ENCODE measurements at places on chromosomes 2 and 18. TPM values are rescaled to one million over a fixed set of nuclear protein-coding genes. Genes with fewer than 3 reads are reported as not detected.

MYO7B gene
- total RNA-seq: 6.1 TPM

TMEM247 gene
- total RNA-seq: not detected

ADGRF3 gene
- 0.07 TPM for total RNA-seq

DNA sequence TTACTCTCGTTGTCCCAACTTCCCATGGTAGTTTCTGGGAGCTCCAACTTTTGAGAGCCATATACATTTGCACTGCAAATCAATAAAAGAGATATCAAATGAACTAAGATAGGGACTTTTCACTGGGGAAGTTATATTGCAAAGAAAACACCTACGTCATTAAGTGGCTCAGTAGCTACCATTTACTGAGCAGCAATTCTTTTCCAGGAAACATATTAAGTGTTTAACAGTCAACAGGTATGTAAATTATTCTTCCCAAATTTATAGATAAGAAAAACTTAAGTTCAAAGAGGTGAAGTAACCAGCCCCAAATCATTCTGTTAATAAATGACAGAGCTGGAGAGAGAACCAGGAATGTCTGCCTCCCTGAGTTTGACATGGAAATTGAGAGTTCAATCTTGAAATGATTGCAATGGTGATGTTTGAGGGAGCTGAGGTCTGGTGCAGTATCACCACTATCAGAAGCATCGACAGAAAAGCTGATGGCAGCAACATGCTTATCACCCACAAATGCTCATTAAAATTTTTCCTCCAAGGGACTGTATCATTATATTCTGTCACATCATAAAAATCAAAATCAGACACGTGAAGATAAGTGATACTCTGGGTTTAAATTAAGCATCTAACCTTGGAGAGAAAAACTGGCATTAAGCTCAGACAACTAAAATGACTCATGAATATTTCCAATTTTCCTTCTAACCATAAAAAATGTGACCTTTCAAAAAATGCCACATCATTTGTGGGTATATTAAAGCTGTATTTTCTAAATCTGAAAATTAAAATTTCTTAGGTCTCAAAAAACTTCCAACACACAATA, 43.4 kb downstream of the GAREM1 start:
- DNase-seq: no peak

GRCh38 chr2:26683583-26683982, 8.9 kb upstream of the KCNK3 start:
- DNase-seq: no peak

DNA sequence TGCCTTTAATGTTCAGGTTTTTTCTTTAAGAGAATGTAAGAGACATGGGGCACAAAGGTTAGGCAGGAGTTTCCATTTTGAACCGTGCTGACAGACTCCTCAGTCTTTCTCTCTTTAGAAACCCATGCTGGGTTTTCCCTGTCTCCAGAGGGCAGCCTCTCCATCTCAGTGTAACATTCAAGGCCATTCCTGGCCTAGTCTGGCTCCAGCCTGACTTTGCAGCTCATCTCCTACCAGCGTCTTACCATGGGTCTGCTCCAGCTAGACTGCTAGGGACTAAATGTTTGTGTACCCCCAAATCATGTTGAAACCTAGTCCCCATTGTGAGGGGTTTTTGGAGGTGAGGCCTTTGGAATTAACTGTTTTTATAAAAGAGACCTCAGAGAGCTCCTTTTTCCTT, 9.8 kb upstream of the CLIP4 start:
- no peak for DNase-seq

GRCh38 chr18:78309924-78310323, 669.7 kb upstream of the SALL3 start:
- no peak for DNase-seq

DNA sequence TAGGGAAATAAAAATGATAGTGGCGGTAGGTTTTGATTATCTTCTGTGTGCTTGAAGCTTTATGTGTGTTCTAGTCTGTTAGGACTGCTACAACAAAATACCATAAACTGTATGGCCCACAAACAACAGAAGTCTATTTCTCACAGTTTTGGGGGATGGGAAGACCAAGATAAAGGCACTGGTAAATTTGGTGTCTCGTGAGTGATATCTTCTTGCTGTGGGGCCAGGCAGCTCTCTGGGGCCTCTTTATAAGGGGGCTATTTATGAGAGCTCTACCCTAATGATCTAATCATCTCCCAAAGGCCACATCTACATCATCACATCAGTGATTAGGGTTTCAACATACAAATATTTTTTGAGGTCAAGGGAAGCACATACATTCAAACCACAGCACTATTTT, 86.8 kb upstream of the SPHKAP start:
- no peak for DNase-seq

DNA sequence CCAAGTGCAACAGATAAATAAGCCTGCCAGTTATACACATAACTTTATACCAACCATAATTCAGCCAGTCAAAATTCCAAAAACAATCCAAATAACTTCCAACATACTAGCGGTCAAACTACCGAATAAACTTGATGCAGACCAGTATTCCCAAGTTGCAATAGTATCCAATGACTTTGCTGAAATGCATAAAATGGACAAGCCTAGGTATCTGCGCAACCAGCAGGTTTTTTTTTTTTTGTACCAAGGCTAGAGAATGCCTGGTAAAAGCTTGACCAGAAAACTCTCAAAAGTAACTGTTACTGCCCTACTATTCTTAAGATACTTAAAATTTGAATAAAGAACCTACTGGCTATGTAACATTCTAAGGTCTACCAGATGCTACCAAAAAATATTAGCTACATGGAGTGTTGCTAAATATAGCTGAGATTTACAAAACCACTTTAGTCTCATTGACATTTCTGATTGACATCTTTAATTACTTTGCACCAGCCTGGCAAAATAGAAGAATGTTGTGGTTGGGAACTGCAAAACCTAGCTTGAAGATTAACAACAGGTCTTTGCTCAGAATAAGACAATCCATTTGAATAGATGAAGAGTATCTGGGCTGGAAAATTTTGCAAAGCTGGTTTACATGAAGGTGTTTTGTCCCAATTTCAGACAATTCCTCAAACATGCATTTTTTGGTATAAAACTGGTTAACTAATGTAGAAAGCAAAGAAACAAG, 7.3 kb downstream of the SRSF7 start:
- no peak for DNase-seq

DNA sequence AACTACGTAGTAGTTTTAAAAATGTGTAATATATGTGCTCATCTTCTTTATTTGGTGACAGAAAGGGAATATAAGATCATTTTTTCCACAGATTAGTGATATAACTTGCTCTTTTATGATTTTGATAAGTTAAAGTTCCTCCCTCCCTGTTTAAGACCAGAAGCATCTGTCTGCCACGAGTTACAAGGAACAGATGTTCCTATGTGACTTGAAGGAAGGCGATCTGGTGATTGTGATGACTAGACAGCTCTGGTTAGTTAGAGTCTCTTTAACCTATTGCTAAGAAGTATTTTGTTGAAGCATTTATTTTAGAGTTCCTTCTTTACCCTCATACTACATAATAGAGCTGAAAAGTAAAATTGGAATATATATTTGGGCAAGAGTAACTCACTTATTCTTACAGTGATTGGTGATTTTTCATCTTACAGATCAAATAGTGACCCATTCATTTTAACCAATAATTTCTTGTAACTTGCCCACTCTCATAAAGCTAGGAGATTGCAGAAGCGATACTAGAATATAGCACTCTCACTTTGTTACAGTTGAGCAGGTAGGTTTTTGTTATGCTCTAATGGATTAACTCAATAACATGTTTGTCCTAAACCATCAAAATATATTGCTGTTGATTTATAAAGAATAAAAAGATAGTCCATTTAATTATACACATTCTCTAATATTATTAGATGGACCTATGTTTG, 218.7 kb downstream of the SLC4A10 start:
- DNase-seq: no peak

DNA sequence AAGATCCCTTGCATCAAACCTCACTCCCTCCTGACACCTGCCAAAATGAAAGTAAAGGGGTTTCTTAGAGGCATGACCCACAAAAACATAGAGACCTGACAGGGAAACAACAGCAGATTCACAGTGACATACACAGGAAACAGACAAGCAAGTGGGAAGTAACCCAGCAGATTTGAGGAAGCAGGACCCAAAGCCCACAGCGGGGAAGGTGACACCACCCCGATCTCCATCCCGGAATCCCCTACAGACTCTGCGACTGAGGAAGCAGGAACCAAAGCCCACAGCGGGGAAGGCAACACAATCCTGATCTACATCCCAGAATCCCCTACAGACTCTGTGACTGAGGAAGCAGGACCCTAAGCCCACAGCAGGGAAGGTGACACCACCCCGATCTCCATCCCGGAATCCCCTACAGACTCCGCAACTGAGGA, 21.6 kb downstream of the CIB4 start:
- DNase-seq: no peak

DNA sequence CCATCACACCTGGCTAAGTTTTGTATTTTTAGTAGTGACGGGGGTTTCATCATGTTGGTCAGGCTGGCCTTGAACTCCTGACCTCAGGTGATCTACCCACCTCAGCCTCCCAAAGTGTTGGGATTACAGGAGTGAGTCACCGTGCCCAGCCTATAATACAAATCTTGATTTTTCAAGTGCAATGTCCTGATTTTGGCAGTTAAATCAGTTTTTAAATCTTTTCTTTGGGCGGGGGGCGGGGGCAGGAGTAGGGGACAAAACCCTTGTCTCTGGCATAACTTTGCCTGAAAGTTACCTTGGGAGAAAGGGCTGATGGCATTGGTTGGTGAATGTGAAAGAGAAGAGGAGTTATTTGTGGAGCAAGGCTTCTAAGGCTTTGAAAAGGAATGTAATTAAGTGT, 12.3 kb downstream of the GALNT1 start:
- no peak for DNase-seq

- DNase-seq: peak; percentile 89
These were observed 185.2 kb upstream of the LRRTM1 start for GRCh38 chr2:80489717-80490116.

- no peak for DNase-seq
These were observed 445 bp downstream of the MLPH start for GRCh38 chr2:237487496-237487895.

DNA sequence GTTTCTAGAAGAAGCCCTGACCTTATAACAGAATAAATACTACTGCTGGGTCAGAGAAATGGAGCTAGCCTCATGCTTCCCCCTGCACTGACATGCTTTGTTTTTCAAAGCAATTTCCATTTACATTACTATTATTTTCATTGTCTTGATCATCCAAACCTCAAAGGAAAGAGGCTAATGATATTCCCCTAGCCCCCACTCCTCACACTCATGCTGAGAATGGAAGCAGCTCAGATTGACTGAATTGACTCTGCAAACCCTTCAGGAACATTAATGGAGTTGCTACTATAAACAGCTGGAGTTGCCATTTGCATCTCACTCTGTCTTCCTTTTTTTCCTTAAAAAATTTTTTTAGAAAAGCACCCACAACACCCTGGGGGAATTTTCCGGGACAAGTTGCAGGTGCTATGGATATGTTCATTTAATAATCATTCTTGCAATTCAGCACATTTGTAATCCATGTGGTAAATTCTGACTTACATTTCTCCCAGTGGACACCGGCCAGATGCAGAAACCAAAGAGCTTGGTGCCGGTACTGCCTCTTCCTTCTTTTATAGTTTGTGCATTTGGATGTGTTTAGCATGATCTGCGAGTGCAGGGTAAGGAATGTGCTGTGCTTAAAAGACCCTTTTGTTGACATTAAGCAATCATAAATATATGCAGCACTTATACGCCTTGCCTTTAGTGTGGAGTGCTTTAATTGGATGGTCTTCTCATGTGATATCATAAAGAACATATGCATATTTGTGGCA, 103.3 kb upstream of the OSR1 start:
- no peak for DNase-seq
